SHP77 treated with DMSO at 0.1 percent for 48 hours (cell line): ENCODE measurements at places on chromosomes 16 and 17.
A peak's percentile ranks its signal among the peaks of the same experiment; 100 is the strongest.

- no peak for DNase-seq
Observed at GRCh38 chr16:24541233-24541933, 2.0 kb downstream of the RBBP6 start.

- no peak for DNase-seq
Observed at GRCh38 chr16:8402981-8403843, 187.1 kb downstream of the TMEM114 start.

DNA sequence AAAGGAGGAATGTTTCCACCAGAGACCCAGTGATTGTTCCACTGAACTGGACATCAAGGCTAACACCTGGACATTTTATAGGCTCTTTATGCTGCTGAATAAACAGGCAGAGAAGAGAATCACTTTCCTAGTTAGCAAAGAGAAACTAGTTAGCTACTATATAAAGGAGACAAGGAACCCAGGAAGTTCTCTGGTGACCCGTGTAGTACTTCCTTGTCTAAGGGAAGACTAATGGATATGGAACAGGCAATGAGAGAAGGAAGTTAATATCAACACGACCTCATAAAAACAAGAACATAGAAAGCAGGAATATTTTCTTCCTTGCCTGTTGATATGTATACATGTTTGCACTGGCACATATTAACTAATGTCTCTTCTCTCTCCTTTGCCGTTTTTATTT, 30.8 kb upstream of the RPL38 start:
- no peak for DNase-seq

DNA sequence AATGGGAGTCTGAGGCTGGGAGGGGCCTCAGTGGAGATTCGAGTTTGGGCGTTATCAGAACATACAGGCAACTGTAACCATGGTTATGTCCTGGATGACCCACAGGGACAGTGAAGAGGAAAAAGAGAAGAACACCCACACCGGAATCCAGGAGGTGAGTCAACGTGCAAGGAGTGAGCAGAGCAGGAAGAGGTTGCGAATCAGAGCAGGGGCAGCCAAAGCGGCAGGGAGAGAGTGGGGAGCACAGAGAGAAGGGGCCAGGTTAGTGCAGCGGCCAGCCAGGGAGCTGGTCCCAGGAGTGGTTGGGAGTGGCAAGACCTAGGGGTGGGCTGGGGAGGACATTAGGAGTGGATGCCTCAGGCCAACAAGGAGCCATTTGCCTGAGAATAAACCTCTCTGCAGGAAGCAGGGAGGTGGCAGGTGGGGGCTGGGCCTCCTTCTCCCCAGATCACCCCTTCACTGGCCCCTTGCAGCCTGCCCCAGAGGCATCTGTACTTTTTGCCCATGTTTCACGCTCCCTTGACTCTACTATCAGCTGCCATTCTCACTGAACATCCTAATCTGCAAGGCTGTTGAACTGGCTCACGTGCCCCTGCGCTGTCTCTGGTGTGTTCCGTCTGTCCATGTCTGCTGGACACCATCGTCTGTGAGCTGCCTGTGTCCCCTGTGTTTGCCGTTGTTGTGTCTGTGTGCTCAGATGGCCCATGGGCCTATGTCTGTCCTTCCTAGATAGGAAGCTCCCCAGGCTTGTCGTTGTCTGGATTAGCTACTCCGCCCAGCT, 5.1 kb downstream of the KRT13 start:
- no peak for DNase-seq

GRCh38 chr16:23410176-23410575, 42.8 kb downstream of the COG7 start:
- DNase-seq = no peak

DNA sequence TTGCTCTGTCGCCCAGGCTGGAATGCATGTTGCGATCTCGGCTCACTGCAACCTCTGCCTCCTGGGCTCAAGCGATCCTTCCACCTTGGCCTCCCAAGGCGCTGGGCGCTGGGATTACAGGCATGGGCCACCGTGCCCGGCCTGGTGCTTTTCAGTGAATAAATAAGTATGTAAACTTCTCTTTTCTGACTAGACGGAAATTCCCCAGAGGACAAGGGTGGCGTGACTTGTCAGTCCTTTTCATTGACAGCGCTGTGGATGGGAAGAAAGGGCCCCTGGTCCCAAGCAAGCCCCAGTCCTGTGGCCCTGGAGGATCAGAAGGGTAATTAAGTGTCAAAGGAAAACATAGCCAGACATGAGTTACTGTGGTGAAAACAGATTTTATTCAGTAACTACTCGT, 9.6 kb upstream of the SPN start:
- no peak for DNase-seq

GRCh38 chr16:77663711-77664110, 58.6 kb upstream of the NUDT7 start:
- no peak for DNase-seq

DNA sequence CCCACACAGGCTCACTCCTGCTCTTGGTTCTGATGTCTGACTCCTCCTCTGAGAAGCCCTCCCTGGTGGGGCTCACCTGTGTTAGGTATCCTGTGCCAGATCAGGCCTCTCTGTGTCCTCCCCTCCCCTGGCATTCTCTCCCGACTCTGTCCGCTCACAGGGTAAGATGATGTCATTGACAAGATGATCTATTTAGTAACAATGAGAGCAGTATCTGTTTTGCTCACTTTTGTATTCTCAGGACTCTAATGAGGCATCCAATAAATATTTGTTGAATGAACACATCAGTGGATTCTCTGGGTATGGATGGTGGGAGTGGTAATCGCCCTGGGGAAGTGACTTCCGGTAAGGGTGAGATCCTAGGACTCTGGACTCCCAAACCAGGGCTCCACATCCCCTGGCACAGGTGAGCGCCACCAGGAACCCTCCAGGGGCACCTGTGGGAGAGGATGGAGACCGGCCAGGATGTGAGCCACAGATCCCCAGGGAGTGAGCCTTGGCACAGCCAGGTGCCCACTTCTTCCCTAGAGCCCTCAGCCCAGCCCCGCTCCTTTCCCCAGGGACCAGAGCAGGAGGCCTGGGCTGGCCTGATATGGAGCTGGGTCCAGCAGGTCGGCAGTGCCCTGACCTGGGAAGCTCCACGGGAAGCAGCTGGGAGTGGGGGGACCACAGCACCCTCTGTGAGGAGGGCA, 5.4 kb upstream of the HAP1 start:
- DNase-seq = no peak

DNA sequence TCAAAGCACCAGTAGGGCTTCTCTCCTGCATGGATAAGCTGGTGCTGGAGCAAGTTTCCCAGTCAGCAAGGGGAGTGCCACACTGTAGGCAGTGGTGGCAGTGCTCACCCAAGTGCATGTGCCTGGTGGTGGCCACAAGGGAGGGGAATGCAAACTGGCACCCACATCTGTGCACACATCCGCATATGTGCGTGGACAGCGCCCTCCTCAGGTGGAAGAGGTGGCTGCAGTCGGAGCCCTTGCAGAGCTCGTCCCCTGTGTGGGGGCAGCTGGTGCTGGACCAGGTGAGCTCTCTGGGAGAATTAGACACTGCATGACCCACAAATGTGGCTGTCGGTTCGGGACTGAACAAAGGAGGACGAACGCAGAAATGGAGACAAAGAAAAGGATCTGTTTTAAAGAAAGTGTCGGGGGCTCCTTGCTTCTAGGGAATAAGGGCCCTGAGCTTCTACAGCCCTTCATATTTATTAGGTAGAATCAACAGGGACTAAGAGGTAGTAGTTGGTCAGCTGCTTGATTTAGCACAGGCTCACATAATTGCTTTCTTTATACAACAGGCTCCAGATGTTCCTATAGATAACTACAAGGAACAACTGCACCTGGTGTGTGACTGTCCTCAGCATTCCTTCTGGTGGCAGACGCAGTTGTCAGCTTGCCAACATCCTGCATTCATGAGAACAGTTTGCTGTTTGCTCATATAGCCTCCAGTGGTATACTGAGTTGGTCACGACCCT, 5.3 kb upstream of the ZNF689 start:
- peak; percentile 87 for DNase-seq

GRCh38 chr16:4989391-4990006, 31.4 kb downstream of the SEC14L5 start:
- no peak for DNase-seq

- DNase-seq = no peak
Observed at GRCh38 chr17:31412511-31412910, 21.0 kb downstream of the RAB11FIP4 start.

GRCh38 chr17:80708480-80708879, 163.8 kb downstream of the RPTOR start:
- DNase-seq = no peak

DNA sequence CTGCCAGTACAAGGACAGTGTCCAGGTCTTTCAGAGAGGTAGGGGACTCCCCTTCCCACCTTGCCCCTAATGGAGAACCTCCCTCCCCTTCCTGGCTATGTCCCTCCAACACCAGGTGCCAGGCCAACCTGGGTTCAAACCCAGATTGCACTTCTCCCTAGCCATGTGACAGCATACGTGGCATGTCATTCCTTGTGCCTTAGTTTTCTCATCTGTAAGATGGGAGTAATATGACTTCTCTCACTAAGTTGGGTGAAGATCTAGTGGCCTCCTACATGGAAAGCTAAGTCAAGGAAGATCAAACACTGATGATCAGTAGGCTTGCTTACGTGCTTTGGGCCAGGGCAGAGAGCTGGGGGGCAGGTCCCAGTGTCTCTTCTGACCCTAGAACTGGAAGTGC, 8.8 kb downstream of the FCSK start:
- no peak for DNase-seq

DNA sequence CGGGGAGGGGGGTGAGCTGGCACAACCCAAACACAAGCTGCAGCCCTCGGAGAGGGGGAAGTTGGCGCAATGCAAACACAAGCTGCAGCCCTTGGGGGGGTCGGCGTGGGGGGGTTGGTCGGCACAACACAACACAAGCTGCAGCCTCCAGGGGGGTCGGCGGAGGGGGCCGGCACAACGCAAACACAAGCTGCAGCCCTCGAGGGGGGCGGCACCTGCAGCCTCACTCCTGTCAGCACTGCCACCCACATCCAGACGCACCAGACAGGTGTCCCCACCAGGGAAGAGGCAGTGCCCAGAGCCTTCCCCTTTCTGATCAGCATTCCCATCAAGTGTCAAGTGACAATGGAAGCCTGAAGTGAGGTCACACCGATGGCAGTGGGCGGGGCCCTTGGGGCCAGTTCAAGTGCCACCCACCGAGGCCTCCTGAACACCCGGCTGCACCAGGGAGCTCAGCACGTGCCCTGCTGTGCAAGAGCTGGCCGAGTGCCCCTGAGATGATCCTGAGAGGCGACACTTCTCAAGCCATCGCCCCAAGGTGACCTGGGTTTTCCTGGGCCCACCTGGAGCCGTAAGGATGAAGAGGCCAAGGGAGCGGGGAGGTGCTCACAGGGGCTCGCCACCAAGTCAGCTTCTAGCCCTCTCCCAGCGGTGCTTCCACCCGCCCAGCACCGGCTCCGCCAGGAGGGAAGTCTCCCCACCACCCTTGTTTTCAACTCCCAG, 59.3 kb downstream of the KLHDC4 start:
- DNase-seq = peak; percentile 97

- DNase-seq = no peak
Observed at GRCh38 chr17:44850025-44850424, 2.3 kb downstream of the HIGD1B start.

DNA sequence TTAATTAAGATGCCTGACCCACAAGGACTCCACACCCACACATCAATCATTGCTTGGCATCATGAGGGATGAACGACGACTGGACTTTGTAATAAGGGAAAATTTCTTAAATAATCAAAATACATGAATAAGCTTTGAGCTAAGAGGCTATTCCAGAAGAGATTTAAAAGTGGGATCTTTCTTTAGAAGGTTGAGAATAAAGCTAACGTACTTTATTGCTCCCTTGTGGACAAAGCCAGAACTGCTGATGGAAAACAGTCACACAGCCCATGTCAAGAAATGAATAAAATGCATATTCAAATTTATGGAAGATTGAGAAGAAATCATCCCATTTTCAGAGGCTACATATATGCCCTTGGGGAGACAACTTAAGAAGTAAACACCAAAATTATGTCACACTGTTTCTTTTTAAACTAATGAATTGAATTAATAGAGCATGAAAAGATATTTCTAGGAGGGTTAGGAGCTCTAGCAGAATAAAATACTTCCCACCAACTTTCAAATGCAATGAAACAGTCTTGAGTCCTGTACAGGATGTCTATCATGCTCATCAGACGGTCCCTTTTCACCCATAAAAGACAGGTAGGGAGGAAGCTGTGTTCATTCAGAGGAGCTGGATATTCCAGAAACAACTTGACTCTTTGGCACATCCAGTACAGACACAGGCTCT, 60.2 kb upstream of the PHOSPHO1 start:
- DNase-seq = no peak

GRCh38 chr16:87395181-87395842, 3.2 kb downstream of the MAP1LC3B start:
- no peak for DNase-seq

GRCh38 chr17:63464691-63465236, 12.1 kb upstream of the ACE start:
- DNase-seq = no peak

- no peak for DNase-seq
Observed at GRCh38 chr16:129075-129474, 9.4 kb downstream of the NPRL3 start.

DNA sequence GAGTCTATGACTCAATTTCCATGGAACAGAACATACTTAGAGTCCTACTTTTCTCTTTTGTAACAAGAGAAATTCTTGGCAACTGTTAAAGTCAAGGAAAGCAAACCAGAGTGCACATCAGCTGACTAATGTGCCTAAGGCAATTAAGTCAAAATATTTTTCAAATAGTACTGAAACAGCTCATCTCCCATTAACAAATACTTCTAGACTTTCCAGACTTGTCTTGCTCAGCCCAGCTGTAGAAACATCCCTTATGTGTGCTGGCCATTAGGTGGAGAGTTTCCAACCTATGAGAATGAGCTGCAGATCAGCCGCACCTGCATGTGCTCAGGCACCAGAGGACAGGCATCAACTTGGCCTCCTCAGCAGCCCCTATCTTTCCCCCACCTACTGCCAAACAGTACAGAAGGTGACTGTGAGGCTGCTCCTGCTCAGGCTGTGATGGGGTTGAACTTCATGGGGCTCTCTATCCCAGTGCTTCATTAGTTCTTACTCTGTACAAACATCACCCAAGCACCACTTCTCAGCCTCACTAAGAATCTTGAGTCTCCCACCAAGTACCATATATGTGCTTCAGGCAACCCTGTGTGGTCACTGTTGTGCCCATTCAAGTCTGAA, 32.2 kb downstream of the TEX2 start:
- no peak for DNase-seq

DNA sequence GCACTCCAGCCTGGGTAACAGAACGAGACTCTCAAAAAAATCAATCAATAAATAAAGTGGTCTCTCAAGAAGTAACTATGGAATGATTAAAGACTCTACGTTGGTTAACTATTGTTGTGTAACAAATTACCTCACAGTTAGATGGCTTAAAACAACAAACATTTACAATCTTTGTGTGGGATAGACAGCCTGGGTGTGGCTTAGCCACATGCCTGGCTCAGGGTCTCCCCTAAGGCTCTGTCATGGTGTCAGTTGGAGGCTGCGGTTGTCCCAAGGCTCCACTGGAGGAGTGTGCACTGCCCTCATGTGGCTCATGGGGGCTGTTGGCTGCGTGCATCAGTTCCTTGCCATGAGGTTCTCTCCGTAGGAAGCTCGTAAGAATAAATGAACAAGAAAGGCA, 294.5 kb downstream of the SNX29 start:
- no peak for DNase-seq
